ENCODE measurements at places on chromosomes 6 and 20.
A peak's percentile ranks its signal among the peaks of the same experiment; 100 is the strongest.

- DNase-seq, result no peak
Observed at GRCh38 chr20:40926928-40927327, 101.7 kb upstream of the TOP1 start.

- DNase-seq, result no peak
Observed at GRCh38 chr20:14582855-14583254, 245.4 kb upstream of the FLRT3 start.

- no peak for DNase-seq
Observed at GRCh38 chr20:43331906-43332305, 125.8 kb upstream of the SRSF6 start.

DNA sequence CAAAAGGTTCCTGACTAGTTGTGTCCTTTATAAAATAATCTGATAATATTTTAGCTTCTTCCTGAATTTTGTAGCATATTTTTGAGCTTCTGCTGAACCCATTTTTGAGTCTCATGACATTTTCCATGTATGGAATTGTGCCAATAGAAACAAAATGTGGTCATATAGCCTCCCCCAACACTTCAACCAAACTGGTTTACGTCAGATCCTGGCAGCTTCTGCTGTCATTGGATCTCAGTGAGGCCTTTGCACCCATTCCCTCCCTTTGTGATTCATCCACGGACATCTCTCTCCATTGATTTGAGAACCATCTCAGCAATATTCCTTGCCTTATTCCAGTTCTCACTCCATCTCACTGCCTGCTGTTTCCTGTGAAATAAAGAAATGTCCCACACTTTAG is 166.0 kb upstream of the PROKR2 start:
- DNase-seq, result no peak

- DNase-seq, result no peak
Observed at GRCh38 chr6:3077430-3077829, 9.1 kb downstream of the RIPK1 start.

DNA sequence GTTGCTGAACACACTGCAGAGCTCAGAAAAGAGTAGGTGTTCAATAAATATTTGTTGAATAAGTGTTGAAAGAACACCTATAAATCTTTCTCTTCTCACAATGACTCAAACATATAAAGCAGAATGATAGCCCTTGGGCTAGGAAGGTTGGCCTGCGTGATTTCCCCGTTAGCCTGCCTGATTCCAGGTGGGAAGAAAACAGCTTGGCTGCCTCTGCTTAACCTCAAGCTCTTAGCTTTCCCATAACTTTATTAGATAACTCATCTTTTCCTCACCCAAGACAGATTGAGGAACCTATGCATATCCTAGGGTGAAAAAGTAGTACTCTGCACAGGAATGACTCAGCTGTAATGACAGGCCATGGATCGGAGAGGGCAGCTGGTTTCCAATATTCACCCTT is 300.3 kb upstream of the ID4 start:
- no peak for DNase-seq

GRCh38 chr6:147942363-147942762 is 400.3 kb upstream of the SASH1 start:
- peak; percentile 69 for DNase-seq

DNA sequence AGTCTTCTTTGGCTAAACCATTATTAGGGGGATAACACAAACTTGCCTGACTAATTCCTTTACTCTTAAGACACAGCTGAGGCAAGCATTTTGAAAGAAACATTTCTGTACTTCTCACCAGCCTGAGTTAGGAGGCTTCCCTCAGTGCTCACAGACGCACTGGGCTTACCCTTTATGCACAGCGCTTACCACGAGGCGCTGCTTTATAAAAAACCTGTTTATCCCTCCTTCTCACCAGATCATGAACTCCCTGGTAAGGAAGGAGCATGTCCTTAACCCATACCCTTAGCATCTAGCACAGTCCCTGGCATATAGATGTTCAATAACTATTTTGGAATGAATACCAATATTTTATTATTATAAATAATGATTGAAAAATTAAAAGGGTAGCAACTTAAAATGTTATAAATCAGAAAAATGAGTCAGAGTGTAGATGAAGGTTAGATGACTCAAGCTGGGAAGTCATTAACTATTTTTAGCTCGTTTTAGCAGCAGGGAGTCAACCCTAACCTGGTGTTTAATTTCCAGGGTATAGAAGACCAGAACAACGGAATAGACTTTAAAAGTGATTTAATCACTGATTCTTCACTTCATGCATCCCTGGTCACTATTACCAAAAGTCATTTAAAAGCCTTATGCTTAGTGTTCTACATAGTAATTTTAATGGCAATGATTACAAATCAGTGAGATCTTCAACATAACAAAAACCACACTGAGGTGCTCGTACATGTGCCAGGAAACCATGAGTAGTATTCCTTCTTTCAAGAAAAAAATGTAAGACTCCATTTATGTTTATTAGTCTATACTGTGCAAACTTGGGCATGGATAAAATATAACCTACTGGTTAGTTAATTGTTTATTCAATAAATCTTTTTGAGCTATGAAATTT is 4.1 kb upstream of the TPD52L1 start:
- DNase-seq, result no peak

DNA sequence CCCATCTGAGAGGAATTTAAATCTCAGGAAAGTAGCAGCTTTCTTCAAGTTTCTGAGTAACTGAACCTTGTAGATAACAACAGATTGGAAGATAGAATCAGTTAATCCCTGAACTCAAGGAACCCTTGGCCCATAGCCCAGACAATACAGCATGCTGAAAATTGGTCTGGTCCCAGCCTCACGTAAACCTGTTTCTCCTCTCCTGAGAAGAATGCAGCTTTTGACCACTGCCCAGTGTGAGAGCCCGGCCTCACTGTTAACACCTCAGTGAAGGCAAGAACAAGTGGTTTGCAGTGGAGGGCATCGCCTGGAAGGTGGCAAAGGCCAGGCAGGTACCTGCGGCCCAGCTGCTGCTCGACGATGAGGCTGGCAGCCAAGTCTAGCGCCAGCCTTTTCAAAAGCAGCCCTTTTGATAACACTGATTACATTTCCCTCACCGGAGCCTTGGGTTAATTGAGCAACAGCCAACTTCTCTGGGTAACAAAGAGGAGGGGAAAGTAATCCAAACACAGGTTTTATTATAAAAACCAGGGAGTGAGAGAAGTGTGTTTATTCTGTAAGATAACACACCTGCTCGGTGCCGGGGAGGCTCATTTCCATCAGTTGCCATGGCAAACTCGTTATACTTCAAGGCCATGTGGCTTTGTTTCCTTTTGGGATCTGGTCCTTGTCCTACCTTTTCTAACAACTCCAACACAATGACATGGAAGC is 54.0 kb downstream of the TRAF3IP2 start:
- no peak for DNase-seq

- DNase-seq, result peak; percentile 48
Observed at GRCh38 chr20:21208999-21209398, 83.1 kb downstream of the KIZ start.

- no peak for DNase-seq
Observed at GRCh38 chr6:6351511-6352025, 31.1 kb upstream of the F13A1 start.

GRCh38 chr6:137033828-137034227 is 10.9 kb downstream of the IL20RA start:
- DNase-seq, result no peak

GRCh38 chr6:116459927-116460326 is 1.2 kb upstream of the CALHM6 start:
- DNase-seq, result no peak

GRCh38 chr6:137370871-137371633 is 123.1 kb downstream of the OLIG3 start:
- DNase-seq, result no peak

DNA sequence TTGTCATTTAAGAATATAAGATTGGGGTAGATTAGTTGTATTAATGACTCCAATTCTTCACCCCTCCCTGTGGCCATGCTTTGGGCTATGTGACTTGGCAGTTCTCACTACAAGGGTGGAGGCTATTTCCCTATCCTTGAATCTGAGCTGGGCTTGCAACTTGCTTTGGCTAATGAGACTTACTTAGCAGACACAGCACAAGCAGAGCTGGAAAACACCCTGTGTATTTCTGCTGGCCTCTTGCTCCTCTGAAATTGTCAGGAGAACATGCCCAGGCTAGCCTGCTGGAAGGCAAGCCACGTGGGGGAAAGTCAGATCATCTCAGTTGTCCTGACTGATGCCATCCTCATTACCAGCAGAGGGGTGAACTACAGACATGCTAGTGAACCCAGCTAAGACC is 126.5 kb upstream of the HDGFL1 start:
- DNase-seq, result no peak

- DNase-seq, result no peak
Observed at GRCh38 chr20:24670341-24670872, 201.0 kb downstream of the SYNDIG1 start.

GRCh38 chr6:133254552-133255228 is 13.5 kb downstream of the EYA4 start:
- DNase-seq, result no peak

- DNase-seq, result no peak
Observed at GRCh38 chr6:159196430-159196975, 27.3 kb downstream of the FNDC1 start.

DNA sequence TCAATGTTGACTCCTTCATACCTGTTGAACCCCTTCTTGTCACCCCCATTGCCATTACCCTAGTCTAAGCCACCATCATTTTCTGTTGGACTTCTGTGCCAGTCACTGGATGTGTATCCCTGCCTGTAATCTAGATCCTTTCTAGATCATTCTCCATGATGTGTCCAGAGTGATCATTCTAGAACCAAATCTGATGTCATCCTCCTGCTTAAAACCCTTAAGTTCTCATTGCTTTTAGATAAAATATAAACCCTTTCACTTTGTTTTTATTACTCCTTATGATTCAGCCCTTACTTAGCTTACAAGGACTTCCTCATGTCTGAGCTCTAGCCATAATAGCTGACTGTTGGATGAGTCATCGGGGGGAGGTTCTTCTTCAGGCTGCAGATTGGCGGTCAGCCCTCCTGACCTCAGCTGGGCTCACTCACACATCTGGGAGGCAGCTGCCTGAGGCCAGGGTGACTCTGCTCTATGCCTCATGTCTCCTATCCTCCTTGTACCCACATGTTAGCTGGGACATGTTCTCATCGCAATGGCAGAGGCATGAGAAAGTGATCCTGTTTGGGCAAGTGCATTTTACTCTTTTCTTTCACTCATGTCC is 287.6 kb downstream of the ESR1 start:
- no peak for DNase-seq

DNA sequence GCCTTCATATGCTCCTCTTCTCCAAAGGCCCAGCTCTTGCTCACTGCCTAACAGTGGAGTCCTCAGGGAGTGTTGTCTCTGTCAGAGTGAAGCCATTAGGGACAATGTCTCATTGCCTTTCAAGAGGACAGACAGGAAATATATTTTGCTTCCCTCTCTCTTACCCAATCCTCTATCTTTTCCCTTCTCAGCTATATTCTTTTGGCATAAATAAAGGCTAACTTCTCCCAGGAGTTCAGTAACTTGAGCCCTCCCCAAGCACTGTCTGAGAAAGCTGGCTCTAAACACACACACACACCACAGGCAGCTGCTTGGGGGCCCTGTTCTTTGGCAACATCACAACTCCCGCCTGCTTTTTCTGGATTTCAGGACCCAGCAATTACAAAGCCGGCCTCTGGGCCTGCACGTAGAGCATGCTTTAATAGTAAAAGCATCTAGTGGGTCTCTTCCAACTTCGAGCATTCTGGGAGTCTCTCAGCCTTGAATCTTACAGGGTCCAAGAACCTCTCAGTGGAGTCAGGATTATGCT is 34.7 kb upstream of the LAMA4 start:
- DNase-seq, result peak; percentile 78

DNA sequence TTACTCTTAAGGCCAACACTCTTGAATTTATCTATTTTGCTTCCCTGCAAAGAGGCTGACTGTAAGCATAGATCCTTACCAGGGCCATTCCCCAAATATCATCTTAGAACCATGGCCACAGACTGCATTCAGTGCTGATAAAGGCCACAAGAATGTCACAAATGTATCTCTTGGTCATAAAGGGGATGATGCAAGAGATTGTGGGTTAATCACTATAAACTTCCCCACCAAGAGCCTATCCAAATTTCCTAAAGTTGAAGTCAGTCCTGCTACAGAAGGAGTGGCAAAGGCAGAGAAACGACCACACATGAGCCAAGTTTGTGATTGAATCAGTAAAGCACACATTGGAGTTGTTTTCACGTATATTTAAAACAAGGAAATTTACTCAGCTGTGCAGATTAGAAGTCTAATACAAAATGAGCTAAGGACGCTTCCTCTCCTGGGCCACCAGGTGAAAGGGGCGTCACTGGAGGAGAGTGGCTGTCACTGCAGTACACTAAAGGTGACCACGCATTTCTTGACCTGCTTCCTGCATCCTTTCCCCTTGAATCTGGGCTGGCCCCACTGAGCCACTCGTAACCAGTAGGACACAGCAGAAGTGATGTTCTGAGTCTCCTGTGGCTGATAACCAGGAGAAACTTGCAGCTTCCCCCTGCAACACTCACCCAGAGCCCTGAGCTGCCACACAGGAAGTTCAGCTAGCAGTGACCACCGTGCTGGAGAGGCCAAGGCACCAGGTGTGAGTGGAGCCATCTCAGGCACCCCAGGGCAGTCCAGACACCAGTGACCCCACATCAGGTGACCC is 181.9 kb downstream of the SYNDIG1 start:
- DNase-seq, result no peak

DNA sequence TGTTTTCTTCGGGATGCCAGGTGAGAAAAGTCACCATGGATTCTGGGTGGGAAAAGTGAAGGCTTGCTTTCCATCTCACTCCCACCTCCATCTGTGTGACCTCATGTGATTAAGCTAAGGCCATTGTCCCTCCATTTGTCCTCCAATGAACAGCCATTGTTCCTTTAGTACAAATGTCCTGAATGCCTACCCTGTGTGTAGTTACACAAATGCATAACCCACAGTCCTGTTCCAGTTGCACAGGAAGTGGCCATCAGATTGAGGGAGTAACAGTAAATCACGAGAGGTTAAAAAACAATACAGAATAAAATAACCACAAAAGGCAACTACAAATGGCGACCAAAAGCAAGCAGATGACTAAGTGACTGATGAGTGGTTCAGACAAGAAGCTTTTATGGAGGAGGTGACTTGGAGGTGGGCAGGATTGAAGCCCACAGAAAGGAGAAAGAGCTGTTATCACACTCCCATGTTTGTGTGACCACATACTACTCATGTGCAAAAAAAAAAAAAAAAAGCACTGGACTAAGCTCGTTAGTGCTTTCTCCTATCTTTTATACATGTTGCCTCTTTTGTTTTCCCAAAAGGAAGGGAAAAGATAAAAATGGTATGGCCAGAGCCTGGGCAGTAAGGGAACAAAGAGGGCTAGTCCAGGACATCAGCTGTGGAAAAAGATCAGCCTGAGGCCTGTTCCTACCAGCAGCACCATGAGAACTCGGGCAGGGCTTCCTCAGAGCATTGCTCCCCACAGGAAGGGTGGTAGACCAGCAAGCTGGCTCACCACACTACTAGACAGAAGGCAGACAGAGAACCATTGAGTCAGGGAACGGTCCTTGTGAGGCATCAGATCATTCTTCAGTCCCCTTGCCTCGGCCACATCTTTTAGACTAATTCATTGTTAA is 111.0 kb downstream of the TFAP2A start:
- no peak for DNase-seq

GRCh38 chr6:56347526-56347925 is 100.1 kb upstream of the COL21A1 start:
- no peak for DNase-seq
